ENCODE measurements at places on chromosomes 4 and X. TPM values are rescaled to one million over a fixed set of nuclear protein-coding genes. Genes with fewer than 3 reads are reported as not detected.

Gene TMEM154
- total RNA-seq: 1.3 TPM

Gene RHOXF2B
- total RNA-seq: not detected

Gene PPP2R3B
- total RNA-seq: 10.4 TPM

Gene MAGEA1
- total RNA-seq: not detected

Gene SLC6A14
- total RNA-seq: not detected

Gene FAM47E
- 9.5 TPM for total RNA-seq
